ENCODE measurements at places on chromosomes 2 and 18.

DNA sequence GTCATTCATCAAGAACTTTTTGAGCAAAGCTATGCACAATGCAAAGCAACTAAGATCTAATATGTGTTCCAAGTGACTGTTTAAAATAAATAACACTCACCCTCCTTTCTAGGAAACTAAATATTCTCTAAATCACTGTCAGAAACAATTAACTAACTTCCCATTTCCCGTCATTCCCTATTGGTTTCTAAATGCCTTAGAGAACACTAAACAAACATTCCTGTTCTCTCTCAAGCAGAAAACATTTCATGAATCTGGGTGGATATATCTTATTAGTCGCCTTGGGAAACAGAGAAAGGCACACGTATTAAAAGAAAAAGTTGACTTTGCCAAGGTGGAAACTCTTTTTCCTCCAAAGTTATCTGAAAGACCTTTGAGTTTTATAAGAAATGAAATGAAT, 735.2 kb downstream of the MBD2 start:
- DNase-seq: no peak

GRCh38 chr18:78511666-78512601, 467.7 kb upstream of the SALL3 start:
- no peak for DNase-seq

GRCh38 chr2:217127744-217128143, 267.9 kb upstream of the TNP1 start:
- DNase-seq: no peak

DNA sequence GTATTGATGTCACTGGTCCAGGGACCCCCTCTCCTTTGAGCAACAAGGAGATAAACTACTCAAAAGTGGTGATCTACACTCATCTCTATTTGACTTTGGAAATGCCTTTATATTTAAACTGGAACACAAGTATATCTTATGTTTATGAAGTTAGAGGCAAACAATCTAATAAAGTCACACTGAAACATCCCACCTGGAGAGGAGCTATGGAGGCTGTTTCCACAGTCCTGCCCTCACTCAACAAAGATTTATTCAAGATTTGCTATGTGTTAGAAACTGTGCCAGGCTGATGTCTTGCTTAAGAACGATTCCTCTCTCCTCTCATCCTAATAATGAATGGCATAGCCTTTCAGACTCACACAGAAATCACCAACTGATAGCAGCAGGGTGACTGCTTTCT, 140.8 kb downstream of the ALPK2 start:
- no peak for DNase-seq

- DNase-seq: no peak
These were observed 98.9 kb upstream of the SEC11C start for GRCh38 chr18:59040770-59041148.

DNA sequence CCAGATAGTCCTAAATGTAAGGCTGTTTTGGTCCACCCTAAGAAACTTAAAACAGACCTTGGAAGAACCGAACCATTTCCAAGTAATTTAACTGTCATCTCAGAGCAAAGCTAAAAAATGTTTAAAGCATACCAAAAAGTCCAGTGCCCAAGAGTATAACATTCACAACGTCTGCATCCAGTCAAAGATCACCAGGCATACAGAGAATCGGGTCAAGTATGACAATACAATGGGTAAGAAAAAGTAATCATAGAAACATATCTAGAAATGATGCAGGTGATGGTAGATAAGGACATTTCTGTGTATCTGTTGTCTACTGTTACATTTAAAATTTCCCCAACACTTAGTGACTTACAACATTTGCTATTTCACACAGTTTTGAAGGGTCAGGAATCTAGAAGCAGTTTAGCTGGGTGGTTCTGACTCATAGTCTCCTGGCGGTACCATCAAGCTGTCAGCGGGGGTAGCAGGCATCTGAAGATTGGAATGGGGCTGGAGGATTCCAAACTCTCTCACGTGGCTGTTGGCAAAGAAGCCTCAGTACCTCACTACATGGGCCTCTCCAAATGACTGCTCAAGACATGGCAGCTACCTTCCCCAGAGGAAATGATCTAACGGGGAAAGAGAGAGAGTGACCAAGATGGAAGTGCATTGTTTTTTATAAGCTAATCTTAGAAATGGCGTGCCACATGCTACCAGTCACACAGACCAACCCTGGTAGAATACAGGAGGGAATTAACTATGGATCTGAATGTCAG, 36.6 kb upstream of the DYNC2LI1 start:
- DNase-seq: no peak

- no peak for DNase-seq
These were observed 51.8 kb downstream of the MERTK start for GRCh38 chr2:111950236-111950635.
